ENCODE measurements at places on chromosomes 4 and X. TPM values are rescaled to one million over a fixed set of nuclear protein-coding genes. Genes with fewer than 3 reads are reported as not detected.

- H3K4me1 ChIP-seq = no peaks in the 10 kb centered on the region
- no peaks in the 10 kb centered on the region for H3K36me3 ChIP-seq
- no peak within 1 kb of the TSS for H3K27ac ChIP-seq
- no peaks in the 10 kb centered on the region for H3K27me3 ChIP-seq
- no peak for DNase-seq
Observed at GRCh38 chrX:24314019-24314635, at the start of gene SUPT20HL2. Gene SUPT20HL2, minus strand, starts transcription at chrX:24314069. Its CDS starts 754 bp downstream, at chrX:24313315.

The DOK7 gene
- 6.3 TPM for total RNA-seq

DNA sequence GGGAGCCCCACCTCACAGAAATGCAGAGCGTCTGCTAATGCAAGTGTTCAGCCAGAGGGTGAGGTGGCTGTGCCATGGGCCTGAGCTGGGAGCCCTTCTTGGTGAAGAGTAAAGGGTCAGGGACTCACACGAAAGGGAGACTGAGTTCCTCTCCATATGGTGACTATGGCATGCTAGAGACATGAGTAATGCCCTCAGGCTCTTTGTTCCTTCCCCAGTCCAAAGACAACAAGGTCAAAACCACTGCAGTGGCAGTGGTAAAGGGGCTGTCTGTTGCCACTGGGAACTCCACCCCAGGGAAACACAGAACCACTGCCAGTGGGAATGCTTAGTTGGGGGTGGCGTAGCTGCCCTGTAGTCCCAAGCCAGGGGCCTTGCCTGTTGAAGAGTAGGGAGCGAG, 22.4 kb downstream of the RAB40AL start:
- H3K27ac ChIP-seq = peak overlapping the region; percentile 59
- no peaks in the 10 kb centered on the region for H3K27me3 ChIP-seq
- no peaks in the 10 kb centered on the region for H3K36me3 ChIP-seq
- DNase-seq = no peak
- no peak overlapping the region for H3K4me3 ChIP-seq

The POLN gene
- 5.9 TPM for total RNA-seq

The MAGEA9B gene
- not detected for total RNA-seq

The RIPPLY1 gene
- total RNA-seq = not detected
